GM06990 (cell line): ENCODE measurements at places on chromosomes 3 and 15.

DNA sequence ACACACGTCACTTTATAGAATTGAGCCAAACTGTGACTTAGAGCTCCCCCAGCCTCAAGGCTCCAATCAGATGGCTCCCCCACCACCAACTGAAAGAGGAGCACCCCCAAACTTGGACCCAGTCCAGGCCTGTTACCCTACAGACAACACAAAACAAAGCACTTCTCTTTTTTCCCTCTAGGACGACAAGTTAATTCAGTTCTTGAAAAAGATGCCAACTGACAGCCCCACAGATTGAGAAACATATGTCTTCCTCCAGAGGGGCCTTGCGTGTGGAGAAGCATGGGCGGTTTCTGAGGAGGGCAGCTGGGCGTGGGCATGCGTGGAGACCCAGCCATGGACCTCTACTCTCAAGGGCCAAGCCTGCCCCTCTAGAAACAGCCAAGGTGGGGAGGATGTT is 229.5 kb downstream of the SHQ1 start:
- DNase-seq, result no peak

- no peak for DNase-seq
Measured at GRCh38 chr3:118912188-118912587, 122.5 kb downstream of the IGSF11 start.

- DNase-seq, result no peak
Measured at GRCh38 chr15:23497710-23498111, 50.7 kb upstream of the GOLGA6L2 start.

DNA sequence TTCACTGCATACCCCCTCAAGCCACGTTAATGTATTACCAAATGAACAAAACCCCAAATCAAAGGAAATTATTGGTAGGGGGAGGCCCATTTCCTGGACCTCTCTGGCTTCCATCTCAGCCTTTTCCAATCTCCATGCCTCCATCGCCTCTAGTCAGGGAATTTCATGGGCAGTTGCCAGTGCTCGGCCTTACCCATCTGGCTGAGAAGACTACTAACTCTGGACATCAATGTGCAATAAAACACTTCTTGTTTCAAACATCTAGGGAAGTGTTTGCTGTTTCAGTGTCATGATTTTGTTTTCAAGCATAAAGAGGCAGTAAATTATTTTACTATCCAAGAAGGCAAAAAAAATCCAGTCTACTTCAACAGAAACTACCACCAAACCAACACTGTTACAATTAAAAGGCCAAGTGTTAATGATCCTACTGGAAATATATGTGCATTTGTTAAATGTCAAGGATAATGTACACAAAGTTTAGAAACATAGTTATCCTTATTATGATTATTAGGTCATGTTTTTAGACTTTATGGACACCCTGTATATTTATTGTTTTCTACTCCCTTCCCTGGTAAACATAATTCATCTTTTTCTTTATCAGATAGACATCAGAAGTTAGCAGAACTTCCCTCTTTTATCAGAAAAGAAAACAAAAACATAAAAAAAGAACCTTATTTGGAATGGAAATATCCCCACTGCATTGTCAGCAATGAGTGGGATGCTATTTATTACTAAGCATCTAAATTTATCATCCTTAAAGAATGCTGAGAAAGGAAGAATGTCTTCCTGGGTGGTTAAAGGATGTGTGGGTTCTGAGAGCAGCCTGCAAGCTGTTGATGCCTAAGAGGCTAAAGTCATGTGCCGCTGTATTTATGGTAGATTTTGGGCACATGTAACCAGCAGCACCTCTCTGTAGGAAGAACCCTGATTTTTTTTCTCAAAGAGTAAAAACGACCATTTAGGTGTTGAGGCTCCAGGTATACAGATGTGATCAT is 15.2 kb downstream of the LDHAL6B start:
- DNase-seq, result no peak

GRCh38 chr3:71148455-71149060 is 435.0 kb downstream of the FOXP1 start:
- no peak for DNase-seq

DNA sequence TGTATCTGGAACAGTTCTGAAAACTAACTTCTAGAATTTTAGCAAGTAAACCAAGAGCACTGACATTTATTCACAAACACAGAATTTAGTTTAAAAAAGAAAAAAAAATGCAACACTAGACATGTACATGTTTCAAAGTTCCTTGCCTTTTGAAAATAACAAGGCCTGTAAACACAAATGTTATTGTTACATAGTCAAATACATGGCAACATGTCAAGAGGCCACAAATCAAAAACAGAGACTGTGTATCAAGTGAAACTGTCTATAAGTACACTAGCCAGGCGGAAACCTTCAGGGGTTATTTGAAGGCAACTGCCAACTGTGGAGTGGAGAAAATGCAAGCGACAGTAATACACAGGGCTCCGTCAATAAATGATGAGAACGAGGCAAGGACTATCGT is 547.6 kb downstream of the FOXP1 start:
- no peak for DNase-seq

GRCh38 chr15:85927931-85928537 is 133.3 kb upstream of the KLHL25 start:
- DNase-seq, result no peak

DNA sequence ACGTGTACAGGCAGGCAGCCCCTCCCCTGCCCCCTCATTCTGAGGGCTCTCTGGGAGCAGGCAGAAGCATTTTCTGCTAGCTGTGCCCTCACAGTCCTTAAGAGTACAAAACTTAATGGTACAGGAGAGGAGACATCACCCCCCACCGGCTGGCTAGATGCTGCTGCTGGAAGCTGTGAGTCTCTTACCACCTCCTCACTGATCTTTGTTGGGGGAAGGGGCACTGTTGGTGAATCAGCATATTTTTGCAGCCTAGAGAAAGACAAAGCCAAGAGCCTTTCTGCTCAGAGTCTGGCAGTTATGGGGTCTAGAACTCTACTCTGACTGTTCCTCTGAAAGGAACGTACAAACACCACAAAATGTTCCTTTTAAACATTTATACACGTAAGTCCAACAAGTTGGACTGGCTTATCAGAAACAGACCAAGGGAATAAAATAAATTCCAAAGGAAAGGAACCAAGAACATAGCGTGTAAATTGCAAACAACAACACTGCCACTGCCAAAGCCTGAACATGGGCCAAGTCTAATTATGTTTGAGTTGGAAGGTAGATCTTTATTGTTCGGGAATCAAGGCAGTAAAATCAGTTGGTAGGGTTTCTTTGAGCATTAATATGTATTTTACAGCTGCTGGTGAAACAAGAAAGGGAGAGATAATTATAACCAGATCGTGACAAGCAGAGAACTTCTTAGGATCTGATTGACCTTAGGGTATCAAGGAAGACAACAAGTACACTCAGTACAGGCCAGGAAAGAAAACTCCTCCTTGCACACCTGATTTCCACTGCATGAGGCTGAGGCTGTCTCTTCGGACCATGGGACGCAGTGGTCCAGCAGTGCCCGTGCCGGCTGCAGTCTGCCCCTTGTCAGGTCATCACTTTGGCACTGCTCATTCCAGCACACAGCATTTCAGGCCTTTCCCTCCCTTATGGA is 27.4 kb downstream of the CLK3 start:
- DNase-seq, result no peak

- no peak for DNase-seq
Measured at GRCh38 chr15:37071134-37071533, 29.2 kb downstream of the MEIS2 start.

DNA sequence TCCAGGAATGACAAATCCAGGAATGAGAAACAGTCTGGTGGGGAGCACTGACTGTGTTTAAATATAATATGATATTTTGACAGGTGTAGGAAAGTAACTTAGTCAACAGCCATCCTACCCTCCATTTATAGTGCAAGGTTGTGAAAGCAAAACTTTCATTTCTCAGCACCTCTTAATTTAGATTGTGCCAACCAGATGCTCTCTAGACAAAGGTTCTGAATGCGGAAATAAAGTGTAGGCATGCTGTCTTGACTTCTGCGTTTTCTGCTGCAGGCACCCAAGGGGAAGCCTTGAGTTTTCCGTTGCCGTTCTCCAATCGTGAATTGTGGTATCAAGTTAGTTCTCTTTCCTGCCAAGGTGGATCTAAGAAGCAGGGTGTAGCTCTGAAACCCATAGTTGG is 261.9 kb upstream of the SUCLG2 start:
- DNase-seq, result no peak

DNA sequence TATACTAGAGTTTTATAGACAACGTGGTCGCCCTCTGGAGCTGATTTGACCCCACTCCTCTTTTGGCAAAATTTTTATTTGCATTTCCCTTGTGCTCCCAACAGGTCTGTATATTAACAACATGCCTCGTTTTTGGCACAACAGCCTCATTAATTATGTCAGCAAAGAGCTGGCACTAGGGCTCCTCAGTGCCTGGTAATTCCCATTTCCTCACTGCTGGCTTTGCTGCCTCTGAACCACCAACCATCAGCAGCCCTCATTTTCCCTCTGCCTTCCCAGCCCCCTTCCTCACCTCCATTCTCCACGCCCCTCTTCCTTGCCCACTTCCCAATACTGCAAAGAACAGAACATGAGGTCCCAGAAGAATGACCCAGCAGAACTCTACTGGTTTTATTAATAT is 204.8 kb downstream of the ABHD5 start:
- no peak for DNase-seq

GRCh38 chr15:45326741-45327140 is 51.6 kb downstream of the GATM start:
- no peak for DNase-seq

DNA sequence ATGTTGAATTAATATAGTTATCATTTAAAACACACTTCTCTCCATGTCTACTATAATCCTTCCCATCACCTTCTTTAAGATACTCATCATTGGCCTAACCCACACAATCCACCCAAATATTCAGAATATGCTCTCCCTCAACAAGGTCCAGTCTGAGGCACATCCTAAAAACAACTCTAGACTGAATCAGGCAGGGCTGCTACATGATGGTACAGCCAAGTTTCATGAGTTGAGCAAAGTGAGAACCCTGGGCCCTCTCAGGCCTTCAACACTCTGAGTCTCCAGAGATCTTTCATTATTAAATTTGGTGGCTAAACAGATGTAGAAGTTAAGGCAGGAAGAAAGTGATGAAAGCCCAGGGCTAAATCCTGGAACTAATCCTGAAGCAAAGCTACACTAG is 16.2 kb downstream of the ZNF148 start:
- DNase-seq, result no peak

- no peak for DNase-seq
Measured at GRCh38 chr3:177812492-177812891, 615.2 kb upstream of the TBL1XR1 start.
